Breast epithelium (tissue), 4 donors: ENCODE measurements at places on chromosomes 7 and 10.

DNA sequence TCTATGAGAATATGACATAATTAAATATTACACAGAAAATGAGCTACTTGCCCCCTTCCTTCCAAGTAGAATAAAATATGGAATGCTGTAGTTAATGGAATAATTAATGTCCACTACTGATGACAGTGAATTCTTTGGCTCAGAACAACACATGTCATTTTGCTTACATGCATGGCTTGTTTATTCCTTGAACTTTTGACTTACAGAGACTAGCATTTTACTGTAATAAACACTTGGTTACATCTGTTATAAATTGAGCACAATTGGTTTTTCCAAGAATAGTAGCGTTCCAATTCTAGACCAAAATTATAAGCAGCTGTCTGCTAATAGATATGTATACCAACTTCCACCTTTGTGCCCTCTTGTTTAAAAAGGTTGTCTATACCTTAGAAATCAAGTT, 286.7 kb downstream of the OTUD1 start:
- DNase-seq, result no peak

DNA sequence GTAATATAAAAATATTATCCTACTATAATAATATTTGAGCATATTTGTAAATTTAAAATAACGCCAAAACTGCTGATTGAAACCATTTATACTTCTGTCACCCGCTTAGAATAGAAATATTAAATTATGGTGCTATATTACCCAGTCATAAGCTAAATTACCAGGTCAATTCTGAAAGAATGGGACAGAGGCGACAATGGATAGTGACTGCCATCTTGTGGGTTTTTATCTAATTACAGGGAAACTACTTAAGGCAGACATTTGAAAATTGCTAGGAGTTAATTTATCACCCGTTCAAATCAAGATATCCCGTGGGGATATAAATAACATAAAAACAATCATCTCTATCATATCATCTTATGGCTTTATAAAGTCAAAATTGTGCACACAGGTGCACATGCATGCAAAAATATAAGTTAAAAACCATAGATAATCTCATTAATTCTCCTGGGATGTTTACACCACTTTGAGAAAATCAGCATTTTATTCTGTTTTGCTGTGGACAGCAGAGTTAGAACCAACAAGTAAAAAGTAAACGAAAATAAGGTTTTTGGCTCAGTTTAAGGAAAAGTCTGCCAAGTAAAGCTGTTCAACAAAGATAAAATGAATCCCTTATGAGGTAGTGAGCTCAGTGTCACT, 41.3 kb upstream of the HPSE2 start:
- DNase-seq, result no peak

DNA sequence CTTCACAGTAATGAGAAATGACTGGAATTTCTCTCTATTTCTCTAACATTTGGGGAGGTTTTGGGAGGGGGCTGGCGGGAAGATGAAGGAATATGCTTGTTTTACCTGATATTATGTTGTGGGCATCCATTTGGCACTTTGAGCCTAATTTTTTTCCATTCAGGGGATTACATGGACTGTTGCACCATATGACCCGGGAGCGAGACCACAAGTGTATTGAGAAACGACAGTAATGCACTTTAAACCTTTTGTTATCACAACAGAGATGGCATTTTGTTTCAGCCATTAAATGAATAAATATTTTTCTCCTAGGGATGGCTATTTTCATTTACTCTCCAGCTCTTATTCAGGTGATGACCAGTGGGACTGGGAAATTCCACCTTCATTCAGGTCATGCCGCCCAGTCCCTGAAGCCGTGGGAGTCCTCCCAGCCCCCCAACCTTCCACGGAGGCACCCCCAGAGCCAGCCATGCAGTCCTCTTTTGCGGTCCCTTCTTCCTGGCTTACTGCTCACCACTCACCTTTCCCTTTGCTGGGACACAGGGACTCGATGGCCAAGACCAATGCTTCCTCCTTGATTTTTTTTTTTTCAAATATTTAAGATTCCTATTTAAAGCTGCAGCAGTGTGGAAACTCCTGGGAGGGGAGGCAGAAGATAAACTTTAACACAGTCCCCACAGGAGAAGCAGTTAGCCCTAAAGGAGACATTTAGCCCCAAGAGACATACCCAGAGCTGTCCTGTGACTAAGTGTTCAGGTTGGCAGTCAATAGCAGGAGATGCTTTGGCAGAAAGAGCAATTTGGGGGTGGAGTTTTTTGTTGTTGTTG, 190.9 kb upstream of the YAE1 start:
- no peak for DNase-seq

DNA sequence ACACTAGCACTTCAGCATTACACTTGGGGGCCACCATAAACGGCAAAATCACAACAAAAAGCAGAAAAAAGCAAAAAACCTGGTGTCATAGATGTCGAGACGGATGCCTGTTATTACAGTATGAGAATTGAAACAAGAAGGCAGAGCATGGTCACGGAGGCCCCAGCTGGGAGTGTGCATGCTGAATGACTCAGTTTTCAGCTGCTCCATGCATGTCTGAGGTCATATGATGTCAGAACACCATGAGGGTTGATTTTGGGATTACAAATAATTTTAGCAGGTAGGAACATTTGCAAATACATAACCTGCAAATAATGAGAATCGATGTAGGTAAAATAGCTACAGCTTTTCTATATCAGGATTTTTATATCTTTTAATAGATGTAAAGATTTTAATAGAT, 19.1 kb downstream of the ZMYND11 start:
- no peak for DNase-seq

DNA sequence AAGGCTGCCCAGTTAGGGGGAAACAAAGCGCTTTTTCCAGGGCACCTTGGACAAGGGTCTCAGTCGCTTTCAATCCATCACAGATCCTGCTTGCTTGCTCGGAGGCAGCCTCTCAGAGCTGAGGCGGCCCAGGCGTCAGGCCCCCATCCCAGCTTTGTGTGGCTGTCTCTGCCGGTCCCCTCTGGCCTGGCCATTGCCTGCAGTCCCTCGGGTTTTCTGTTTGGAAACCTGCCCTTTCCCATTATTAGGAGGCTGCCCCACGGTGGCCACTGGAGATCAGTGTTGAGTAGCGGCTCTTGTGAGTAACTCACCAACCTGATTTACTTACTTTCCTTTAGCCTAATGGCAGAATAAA, 216.1 kb downstream of the GLRX3 start:
- DNase-seq, result no peak

GRCh38 chr7:152733286-152733934, 26.1 kb upstream of the ACTR3B start:
- no peak for DNase-seq

- no peak for DNase-seq
These were observed 24.4 kb upstream of the ASAH2 start for GRCh38 chr10:50275650-50276235.
